ENCODE measurements at places on chromosomes 7 and 10.

DNA sequence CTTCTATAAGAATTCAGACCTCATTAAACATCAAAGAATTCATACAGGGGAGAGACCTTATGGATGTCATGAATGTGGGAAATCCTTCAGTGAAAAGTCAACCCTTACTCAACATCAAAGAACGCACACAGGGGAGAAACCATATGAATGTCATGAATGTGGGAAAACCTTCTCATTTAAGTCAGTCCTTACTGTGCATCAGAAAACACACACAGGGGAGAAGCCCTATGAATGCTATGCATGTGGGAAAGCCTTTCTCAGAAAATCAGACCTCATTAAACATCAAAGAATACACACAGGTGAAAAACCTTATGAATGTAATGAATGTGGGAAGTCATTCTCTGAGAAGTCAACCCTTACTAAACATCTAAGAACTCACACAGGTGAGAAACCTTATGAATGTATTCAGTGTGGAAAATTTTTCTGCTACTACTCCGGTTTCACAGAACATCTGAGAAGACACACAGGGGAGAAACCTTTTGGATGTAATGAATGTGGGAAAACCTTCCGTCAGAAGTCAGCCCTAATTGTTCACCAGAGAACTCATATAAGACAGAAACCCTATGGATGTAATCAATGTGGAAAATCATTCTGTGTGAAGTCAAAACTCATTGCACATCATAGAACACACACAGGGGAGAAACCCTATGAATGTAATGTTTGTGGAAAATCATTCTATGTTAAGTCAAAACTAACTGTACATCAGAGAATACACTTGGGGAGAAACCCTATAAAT lies 24.1 kb downstream of the ZNF37A start:
- DNase-seq, result no peak

GRCh38 chr7:110373859-110374258 lies 717.1 kb upstream of the LRRN3 start:
- no peak for DNase-seq

DNA sequence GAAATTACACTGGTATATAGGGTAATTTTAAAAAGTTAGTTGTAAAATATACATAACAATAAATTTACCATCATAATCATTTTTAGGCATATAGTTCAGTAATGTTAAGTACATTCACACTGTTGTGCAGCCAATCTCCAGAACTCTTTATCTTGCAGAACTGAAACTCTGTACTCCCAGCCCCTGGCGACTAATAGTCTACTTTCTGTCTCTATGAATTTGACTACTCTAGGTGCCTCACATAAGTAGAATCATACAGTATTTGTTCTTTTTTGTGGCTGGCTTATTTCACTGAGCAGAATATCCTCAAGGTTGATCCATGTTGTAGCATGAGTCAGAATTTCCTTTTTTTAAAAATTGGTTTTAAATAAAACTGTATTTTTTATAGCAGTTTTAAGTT lies 41.4 kb downstream of the NRF1 start:
- DNase-seq, result no peak

GRCh38 chr7:116812860-116813259 lies 49.5 kb upstream of the CAPZA2 start:
- DNase-seq, result no peak

GRCh38 chr10:72097448-72098300 lies 9.3 kb upstream of the SPOCK2 start:
- no peak for DNase-seq

DNA sequence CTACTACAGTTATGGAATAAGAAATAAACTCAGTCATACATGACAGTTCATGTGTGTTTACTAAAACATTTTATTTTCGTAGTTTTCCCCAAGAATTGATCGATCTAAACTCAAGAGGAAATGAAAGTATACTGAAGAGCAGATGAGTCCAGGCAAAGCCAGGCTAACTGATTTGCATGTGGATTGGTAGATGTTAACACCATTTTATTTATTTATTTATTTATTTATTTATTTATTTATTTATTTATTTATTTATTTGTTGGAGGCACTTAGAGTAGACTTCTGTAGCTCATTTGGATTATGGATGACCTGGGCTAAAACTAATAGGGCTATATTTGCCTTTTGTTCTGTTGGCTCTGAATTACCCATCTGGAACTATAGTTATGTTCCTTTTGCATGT lies 68.5 kb upstream of the DKK1 start:
- DNase-seq, result no peak

Measured in effector memory CD4-positive, alpha-beta T cell (primary cell).